ENCODE measurements at places on chromosomes 16 and 17.

DNA sequence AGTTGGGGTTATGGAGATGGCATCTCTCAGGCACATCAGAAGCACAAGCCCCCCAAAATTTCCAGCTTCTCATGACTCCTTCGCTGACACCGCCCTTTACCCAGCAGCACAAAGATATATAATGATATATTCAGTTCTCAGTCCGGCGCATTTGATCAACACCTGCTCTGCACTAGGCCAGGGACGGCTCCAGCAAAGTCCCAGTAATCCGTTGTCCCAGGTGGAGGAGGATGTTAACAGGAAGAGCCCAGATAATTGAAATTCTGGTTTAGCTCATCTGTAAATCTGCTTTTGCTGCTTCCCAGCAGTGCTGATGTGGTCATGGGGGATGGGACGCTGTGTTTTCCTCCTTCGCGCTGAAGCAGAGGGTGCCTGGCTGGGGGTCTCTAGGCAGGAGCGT is 131.5 kb downstream of the OR1D5 start:
- no peak for DNase-seq

DNA sequence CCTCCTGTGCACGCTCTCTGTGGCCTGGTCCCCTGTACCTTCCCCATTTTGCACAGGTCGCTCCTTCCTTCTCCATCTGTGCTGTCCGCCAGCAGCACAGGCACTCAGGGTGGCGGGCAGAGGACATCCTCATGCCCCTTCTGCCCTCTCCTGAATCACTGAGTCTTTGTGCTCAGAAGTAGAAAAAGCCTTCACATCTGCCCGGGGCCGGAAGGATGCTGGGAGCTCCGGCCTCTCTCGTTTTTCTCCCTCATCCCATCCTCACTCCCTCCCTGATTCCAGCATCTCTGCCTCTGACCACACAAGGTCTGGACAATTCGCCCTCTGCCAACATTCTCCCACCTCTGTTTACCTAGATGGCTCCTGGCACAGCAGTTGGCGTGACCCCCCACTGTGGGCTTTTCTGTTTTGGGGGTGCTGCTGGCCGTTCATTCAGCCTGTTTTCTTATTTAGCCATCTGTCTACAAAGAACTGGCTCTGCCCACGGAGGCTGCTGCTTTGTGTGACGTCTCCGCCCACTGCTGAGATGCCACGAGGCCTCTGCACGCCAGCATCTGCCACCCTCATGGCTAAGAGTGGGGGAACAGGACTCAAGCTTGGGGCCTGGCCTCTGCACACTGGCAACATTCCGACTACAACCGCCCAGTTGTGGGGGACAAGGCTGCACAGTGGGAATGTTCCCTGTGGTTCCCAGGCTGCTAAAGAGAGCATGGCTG is 36.7 kb downstream of the SEC14L5 start:
- no peak for DNase-seq

GRCh38 chr17:66115246-66115645 is 76.7 kb downstream of the CEP112 start:
- no peak for DNase-seq

DNA sequence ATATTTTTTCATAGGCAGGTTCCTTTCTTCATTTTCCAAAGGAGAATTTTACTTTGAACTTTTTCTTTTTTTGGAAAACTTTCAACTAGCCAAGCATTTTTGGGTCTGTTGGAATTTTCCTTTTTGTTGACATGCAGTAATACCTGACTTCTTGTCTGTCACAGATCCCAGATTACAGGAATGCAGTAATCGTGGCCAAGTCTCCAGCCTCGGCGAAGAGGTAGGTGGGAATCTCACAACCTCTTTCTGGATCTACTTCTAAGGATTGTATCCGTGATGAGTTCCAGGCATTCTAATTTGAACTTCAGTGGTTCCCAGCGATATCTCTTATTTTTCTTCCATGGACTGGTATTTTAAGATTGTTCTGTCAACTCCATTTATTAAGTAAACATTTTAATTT is 31.7 kb downstream of the PRPSAP2 start:
- no peak for DNase-seq

DNA sequence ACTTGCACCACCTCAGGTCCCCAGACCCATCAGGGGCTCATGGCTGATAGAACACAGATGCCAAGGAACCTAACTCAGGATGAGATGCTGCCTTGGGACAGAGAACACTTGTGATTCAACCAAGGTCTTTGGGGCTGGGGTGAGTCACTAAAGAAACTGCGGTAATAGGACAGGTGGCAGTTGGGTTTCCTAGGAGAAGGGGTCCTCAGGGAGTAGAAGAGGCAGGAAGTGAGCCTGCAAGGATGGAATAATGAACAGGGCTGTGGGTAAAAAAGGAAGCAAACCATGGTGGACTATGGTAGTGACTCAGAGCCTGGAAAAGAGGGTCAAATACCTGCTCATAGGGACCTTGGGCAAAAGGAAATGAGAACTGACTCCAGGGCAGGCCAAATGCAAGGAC is 6.5 kb upstream of the PNPO start:
- peak; percentile 34 for DNase-seq

GRCh38 chr16:11980136-11980844 is 3.8 kb downstream of the SNX29 start:
- no peak for DNase-seq

GRCh38 chr17:18031955-18032354 is 7.0 kb downstream of the ATPAF2 start:
- no peak for DNase-seq

- no peak for DNase-seq
These were observed 42.9 kb downstream of the GAS7 start for GRCh38 chr17:10155371-10156076.

- no peak for DNase-seq
These were observed 787 bp downstream of the PRKAR1A start for GRCh38 chr17:68512960-68513474.

DNA sequence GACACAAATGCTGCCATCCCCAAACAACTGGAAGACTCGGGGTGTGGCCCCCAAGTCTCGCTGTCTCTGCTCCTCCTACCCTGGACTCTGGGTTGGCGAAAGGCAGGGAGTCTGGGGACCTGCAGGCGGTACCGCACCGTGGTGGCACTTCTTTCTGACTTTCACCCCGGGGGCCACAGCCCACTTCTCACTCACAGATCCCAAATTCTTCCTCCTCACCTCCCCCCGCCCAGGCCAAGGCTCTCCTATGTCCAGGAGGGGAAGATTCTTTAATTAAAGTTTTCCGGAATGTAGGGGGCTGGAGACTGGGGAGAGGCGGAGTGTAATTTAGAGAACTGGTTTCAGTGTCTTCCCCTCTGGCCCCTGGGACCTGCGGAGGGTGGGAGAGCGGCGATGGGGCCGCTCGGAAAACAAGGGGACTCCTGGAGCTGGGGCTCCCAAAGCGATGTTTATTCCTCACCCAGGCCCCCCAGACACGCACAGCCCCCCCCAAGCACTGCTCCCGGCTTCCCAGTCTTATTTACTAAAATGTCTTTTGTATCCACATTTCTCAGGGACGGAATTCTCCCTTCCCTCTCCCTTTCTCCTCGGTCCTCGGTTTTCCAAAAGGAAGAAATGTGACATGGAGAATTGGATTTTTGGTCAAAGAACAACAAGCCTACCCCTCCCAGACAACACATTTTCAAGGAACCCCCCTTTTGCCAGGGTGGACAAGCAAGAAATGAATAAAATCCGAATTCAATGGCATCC is 1.2 kb downstream of the WNT3 start:
- no peak for DNase-seq

GRCh38 chr17:42039794-42040763 is 10.3 kb downstream of the C17orf113 start:
- no peak for DNase-seq
